CD4-positive, alpha-beta memory T cell (primary cell): ENCODE measurements at places on chromosomes 7 and 10. TPM values are rescaled to one million over a fixed set of nuclear protein-coding genes. Genes with fewer than 3 reads are reported as not detected.

Gene LRRC18
- not detected for polyA plus RNA-seq

Gene ICA1
- polyA plus RNA-seq: 3.6 TPM

Gene ANXA7
- 379 TPM for polyA plus RNA-seq

Gene KIF5B
- polyA plus RNA-seq: 29.6 TPM

Gene NODAL
- polyA plus RNA-seq: not detected

Gene LRRC17
- not detected for polyA plus RNA-seq

Gene SFMBT2
- 1.7 TPM for polyA plus RNA-seq

Gene SH2D4B
- polyA plus RNA-seq: not detected

Gene CALD1
- polyA plus RNA-seq: 0.13 TPM

Gene ZNF783
- 8.0 TPM for polyA plus RNA-seq

Gene IFIT1B
- polyA plus RNA-seq: not detected

Gene HIP1
- polyA plus RNA-seq: not detected

Gene OR2F2
- not detected for polyA plus RNA-seq

Gene FLNC
- not detected for polyA plus RNA-seq

Gene HMX3
- not detected for polyA plus RNA-seq

Gene KAZALD1
- polyA plus RNA-seq: not detected

Gene KCND2
- not detected for polyA plus RNA-seq

Gene GALNT17
- not detected for polyA plus RNA-seq

Gene NRG3
- not detected for polyA plus RNA-seq

Gene ZPBP
- polyA plus RNA-seq: not detected

Gene KEL
- not detected for polyA plus RNA-seq

Gene AP1S1
- polyA plus RNA-seq: 8.2 TPM

Gene REEP3
- polyA plus RNA-seq: 15.3 TPM

Gene IFIT1
- 4.3 TPM for polyA plus RNA-seq
